ENCODE measurements at places on chromosomes 11 and 22.

DNA sequence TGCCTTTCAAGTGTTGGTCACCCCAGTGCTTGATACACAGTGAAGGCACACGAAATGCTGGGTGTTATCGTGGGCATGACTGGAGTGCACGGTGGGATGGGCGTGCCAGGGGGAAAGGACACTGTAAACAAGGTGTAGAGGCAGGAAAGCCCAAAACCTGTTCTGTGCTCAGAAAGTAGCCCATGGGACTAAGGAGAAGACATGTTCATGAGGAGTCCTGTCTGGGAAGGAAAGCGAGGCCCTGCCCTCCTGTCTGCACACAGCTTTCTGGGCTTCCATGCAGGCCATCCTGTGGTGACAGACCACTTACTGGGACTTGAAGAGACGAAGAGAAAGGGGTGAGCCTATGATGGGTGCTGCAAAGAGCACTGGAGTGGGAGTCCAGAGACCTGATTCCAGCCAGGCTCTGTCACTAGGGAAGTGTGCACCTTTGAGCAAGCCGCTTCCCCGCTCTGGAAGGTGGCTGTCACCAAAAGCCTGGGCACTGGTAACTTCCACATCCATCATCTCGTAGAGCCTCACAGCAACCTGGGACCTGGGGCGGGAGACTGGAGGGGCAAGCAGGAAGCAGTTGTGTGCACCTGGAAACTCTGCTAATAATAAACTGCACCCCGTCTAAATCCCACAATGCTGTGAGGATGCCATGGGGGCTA, 846 bp upstream of the POU2F3 start:
- DNase-seq, result no peak

DNA sequence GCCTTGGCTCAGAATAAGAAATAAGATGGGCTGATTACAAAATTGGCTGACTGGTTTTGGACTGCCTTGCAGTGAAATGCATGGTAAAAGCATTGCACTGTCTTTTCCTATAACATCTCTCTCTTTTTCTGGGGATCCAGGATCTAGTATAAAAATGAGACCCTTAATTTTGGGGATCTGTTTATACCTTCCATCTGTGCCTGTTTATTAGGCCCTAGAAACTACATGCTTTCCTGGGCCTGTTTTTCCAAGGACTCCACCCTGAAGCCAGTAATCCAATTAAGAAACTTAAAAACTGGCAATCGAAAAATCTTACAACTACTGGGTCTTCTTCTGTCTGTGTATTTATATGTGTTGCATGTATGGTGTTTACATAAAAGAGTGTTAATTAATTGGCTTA, 14.5 kb downstream of the HORMAD2 start:
- DNase-seq, result no peak

DNA sequence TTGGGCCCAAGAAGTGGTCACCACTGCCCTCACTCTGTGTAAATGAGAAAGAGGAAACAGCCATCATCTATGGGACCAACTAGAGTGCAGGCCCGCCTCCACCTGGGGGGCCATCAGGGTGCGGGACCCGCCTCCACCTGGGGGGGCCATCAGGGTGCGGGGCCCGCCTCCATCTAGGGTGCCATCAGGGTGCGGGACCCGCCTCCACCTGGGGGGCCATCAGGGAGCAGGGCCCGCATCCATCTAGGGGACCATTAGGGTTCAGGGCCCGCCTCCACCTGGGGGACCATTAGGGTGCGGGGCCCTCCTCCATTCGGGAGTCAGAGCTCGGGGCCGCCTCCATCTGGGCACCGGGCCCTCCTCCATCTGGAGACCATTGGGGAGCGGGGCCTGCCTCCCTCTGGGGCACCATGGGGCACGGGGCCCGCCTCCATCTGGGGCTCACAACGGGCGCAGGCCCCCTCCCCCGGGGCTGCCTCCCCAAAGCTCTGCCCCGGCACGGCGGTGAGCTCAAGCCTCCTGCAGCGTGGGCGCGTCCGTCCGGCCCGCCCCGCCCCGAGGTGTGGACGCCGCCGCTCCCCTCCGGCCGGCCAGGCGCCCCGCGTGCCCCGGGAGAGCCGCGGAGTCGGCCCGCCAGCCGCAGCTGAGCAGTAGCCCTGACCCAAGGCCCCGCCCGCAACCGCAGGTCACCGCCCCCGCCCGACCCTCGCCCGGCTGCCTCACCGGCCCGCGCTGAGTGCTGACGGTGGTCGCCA, 512 bp downstream of the TOLLIP start:
- DNase-seq, result no peak

DNA sequence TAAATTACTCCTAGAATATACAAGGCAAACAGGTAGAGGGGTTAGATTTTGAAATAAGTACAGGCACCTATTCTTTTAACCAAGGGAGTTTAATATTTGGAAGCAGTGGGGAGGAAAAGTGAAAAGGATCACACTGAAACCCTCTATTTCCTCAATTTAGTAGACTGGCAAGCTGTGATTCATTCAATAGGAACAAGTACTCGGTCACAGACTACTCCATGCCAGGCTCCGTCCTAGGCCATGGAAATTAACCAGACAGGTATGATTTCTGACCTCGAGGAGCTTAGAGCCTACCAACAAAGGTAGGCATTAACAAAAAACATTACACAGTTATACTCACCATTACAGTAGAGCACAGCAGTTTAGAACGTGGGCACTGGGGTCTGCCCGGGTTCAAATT, 40.9 kb downstream of the SIK3 start:
- DNase-seq, result no peak

GRCh38 chr11:9776203-9776602, 112.3 kb downstream of the SWAP70 start:
- no peak for DNase-seq

DNA sequence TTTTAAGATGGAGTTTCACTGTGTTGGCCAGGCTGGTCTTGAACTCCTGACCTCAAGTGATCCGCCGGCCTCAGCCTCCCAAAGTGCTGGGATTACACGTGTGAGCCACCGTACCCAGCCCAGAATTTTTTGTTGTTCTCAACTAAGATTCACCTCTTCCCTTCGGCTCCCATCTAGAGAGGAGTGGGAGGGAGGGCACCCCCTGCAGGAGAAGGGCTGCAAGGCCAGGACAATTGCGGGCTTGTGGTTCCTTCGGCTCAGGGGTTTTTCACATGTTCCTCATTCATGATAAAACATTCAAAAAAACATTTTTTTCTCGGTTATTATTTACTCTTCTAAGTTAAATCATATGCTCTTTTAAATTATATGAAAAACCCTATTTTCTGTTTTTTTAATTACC, 201.1 kb upstream of the LRRC4C start:
- DNase-seq, result no peak

DNA sequence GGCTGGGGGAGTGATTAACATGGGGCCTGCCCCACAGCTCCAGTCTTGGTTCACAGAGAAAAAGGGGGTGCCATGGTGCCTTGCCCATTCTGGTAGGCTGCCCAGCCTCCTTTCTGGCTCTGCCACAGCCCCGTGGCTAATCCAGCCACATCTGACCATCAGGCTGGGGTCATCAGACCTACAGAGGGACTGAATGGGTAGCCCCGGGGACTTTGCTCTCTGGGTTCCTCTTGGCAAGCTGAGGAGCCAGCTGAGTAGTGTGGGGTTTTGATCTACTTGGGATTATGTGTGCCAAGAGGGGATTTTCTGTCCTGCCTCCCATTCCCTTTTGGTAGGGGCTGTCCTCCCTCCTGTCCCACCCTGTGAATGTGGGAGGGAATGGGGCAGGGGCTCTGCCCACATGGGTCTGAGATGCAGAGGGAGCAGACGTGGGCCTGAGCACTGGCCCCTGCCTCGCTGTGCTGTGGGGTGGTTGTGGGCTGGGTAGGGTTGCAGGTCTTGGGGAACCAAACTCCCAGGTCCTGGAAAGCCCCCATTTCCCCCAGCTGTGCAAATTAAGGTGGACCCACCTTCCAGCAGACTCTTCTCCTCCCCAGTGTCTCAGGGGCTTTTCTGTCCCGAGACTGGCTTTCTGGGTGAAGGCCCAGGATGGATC, 32.0 kb downstream of the CD82 start:
- DNase-seq, result no peak

GRCh38 chr11:115918576-115918975, 414.4 kb upstream of the CADM1 start:
- no peak for DNase-seq

DNA sequence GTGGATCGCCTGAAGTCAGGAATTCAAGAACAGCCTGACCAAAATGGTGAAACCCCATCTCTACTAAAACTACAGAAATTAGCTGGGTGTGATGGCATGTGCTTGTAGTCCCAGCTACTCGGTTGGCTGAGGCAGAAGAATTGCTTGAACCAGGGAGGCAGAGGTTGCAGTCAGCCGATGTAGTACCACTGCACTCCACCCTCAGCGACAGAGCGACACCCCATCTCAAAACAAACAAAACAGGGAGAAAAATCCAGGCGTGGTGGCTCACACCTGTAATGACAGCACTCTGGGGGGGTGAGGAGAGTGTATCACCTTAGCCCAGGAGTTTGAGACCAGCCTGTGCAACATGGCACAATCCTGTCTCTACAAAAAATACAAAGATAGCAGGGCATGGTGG, 802.3 kb upstream of the ARHGAP42 start:
- no peak for DNase-seq

- peak; percentile 13 for DNase-seq
These were observed at the start of gene ARHGAP8 for GRCh38 chr22:44752285-44753188. TSS of gene ARHGAP8 (plus strand) at chr22:44752575. CDS start at chr22:44786528, 33,953 bp downstream.

- no peak for DNase-seq
These were observed 148.0 kb downstream of the NTM start for GRCh38 chr11:131518305-131518838.

DNA sequence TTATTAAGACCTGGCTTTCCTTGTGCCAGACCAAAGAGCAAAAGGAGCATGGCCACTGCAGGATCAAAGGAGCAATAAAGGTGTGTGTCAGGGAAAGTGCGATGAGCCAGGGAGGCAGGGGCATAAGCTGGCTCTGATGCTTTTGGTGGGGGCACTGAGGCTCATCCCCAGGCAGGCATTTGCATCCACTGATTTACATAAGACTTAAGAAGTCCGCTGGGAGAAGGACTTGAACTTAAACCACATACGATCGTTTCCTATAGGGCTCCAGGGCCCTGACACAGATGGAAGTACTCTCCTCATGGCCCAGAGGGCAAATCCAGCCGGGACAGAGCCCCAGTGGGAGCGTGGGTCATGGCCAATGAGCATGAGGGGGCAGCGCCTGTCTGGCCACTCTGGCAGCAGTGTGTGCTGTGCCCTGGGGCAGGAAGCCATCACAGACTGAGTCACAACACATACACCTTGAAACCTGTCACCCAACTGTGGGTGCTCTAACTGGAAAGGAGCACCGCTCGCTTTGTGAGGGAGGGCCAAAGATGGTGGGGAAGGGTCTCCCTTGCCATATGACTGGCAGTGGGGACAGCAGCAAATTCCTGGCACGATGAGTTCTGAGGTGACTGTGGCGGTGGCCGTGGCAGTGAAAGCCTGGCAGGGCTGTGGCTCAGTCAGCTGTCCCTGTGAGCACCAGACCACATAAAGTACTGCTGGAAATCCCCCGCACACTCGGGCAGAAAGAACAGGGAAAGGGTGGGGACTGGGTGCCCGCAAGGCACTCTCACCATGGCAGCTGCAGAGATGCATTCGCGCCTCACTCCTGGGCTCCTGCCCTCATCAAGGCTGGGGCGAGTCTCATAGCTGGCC, 79.4 kb upstream of the LMO1 start:
- DNase-seq, result peak; percentile 15

DNA sequence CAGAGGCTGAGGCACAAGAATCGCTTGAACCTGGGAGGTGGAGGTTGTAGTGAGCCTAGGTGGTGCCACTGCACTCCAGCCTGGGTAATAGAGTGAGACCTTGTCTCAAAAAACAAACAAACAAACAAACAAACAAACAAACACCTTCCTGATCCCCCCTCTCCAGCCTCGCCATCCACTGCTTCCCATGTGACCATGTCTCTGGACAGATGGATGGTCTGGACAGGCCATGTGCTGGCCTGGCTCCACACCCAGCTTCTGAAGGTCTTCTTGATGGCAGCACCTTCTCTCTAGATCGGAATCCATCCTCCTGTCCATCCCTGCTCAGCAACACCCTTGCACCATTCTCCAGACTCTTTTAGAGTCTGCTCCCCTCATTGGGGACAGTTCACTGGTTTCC, 10.7 kb upstream of the PEX26 start:
- DNase-seq, result no peak

DNA sequence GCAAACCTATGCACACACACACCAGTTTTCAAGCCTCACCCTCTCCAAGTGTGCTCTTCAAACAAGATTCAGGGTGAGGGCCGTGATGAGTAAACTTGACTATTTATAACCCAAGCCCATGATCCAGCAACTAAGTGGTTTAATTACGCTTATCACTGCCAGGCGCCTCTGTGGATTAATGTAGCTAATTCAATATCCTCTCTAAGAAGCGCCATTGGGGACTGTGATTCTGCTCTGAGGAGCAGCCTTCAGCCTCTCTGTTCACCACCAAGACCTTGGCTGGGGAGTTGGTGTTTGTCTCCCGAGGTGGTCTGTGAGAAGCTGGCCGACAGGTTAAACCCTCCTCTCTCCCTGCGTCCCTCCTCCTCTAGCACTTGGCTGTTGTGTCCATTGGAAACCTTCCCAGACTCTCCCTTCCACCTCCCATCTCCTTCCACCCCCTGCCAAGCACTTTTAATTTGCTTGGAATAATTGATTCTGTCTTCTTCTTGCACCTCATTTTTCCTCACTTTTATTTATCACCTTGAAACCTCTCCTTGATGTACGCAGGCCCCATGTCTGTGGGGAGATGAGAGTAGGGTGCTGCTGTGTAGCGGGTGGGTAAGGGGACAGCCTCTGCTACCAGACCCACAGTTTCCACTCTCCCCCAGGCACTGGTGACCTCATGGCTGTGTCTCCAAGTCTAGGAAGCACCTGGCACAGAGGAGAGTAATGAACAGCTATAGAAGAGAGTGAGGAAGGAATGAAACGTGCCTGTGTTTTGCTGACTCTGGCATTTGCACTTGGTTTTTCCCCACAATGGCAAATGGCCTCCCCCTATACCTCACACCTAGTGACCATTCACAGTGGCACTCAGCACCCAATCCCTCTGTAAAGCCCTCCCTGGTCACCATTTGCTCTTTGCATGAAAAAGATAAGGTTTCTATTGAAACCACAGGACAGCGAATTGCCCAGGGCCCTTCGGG, 236.6 kb downstream of the GRIK4 start:
- no peak for DNase-seq

All from CD4-positive, alpha-beta T cell treated with Interferon gamma for 1 hour (primary cell).